Left renal cortex interstitium (tissue), 4 donors: ENCODE measurements at places on chromosomes 6 and 20. TPM values are rescaled to one million over a fixed set of nuclear protein-coding genes. Genes with fewer than 3 reads are reported as not detected.

RPN2 gene
- 316 TPM for polyA plus RNA-seq

DLL1 gene
- polyA plus RNA-seq: 7.0 TPM

OLIG3 gene
- not detected for polyA plus RNA-seq

SLC22A2 gene
- 10.3 TPM for polyA plus RNA-seq

MYH7B gene
- 0.93 TPM for polyA plus RNA-seq

PSORS1C1 gene
- not detected for polyA plus RNA-seq

EFCAB8 gene
- 0.08 TPM for polyA plus RNA-seq

FAM83D gene
- polyA plus RNA-seq: 14.2 TPM

SDCBP2 gene
- 3.8 TPM for polyA plus RNA-seq

FAM110A gene
- 13.1 TPM for polyA plus RNA-seq

RAET1E gene
- polyA plus RNA-seq: 1.1 TPM

NAPB gene
- polyA plus RNA-seq: 16.3 TPM

SYTL3 gene
- polyA plus RNA-seq: 3.3 TPM

PRPF6 gene
- 95.4 TPM for polyA plus RNA-seq

PXMP4 gene
- polyA plus RNA-seq: 9.8 TPM

ACTL10 gene
- 0.35 TPM for polyA plus RNA-seq

SLPI gene
- 0.38 TPM for polyA plus RNA-seq

OXT gene
- polyA plus RNA-seq: 0.51 TPM

CLPSL2 gene
- 0.52 TPM for polyA plus RNA-seq

CDH26 gene
- 0.27 TPM for polyA plus RNA-seq

THEMIS gene
- polyA plus RNA-seq: not detected

MAP3K7 gene
- 57.8 TPM for polyA plus RNA-seq

TREM1 gene
- 0.42 TPM for polyA plus RNA-seq

HRH3 gene
- polyA plus RNA-seq: 0.08 TPM
